ENCODE measurements at places on chromosomes 12 and 14.
A peak's percentile ranks its signal among the peaks of the same experiment; 100 is the strongest.

- DNase-seq, result no peak
These were observed 597.3 kb downstream of the NRXN3 start for GRCh38 chr14:78767436-78767835.

DNA sequence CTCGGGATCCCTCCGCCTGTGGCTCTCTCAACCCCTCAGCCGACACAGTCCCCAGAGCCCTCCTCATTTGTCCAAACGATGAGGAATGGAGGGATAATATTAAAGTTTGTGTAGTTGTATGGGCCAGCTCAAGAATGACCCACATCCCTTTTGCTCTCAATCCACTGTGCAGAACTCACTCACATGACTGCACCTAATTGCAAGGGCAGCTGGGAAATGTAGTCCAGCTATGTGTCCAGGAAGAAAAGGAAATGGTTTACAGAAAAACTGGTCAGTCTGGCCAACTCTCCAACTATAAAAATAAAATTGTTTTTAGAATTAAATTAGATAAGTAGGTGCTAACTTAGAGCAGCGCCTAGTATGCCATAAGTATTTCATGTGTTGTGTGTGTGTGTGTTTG is 66.6 kb downstream of the GALNT8 start:
- no peak for DNase-seq

DNA sequence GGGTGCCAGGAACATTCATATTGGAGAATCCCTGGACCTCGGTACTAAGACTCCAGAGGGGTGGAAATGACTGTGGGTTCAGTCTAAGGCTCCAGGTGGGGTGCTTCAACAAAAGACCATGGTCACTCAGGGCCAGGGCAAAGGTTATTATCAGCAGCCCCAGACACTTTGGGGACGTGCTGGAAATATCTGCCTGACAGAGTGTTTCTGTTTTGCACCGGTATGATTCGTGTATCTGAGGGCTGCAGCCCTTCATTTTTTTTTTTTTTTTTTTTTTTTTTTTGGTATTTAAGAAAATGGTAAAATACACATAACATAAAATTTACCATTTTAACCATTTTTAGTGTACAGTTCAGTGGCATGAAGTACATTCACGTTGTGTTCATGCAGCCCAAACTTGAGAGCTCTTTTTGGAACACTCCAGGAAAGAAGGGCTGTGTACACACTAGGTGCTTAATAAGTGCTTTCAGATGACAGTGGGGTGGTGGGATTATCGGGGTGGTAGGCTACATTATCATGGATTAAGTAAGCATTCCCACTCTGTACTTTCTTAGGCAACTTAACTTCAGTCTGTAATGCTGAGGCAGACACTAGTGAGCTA is 120.3 kb downstream of the CHST11 start:
- DNase-seq, result no peak

- DNase-seq, result no peak
These were observed 8.2 kb downstream of the SOCS2 start for GRCh38 chr12:93580682-93581081.

- no peak for DNase-seq
These were observed 28.0 kb upstream of the LUM start for GRCh38 chr12:91139286-91139685.

DNA sequence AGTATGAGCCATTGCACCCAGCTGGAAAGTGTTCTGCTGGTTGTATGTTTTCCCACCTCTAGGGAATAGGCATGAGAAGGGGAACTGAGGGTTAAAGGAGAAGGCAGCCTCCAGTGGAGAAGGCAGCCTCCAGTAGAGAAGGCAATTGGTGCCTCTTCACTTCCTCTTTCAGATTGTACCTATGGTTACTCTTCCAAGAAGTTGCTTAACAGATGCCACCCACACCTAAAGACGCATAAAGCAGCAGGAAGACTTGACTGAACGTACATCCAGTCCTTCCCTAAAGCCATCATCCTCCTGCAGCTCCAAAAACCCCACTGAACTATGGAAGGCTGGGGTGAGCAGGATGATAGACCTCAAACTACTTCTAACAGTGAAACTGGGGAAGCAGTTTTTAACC is 13.1 kb downstream of the DPF3 start:
- DNase-seq, result no peak

DNA sequence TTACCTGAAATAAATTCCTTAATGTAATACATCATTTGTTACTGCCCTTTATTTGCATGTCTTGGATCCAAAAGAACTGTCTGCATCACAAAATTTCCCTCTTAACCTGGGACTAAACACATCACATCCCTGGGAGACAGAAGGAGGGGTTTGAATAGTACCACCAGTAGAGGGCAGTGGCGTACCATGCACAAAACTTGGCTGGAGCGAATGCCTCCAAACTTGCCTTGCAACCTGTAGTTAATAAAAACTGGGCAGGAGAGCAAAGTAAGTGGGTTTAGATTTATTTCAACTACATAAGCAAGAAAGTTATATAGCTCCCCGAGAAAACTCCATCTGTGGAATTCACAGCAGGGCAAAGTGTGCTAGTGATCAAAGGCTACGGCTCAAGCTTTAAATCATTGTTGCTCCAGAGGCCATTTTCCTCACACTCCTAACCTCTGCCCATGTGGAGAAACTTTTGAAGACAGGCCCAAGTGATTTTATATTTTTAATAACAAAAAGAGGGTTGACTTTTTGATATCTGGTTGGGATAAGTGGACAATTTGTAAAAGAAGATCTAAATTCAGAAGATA is 1176.7 kb upstream of the SEL1L start:
- peak; percentile 9 for DNase-seq

GRCh38 chr14:93520053-93520607 is 89.4 kb downstream of the UNC79 start:
- no peak for DNase-seq

Measured in stimulated activated CD8-positive, alpha-beta memory T cell treated with anti-CD3 and anti-CD28 coated beads, Interleukin-7, amount 100 ng/mL, for 48 hours (primary cell).